ENCODE measurements at places on chromosomes 13 and 19.
A peak's percentile ranks its signal among the peaks of the same experiment; 100 is the strongest.

GRCh38 chr13:21595546-21595822, 8.5 kb downstream of the MICU2 start:
- no peak for DNase-seq

DNA sequence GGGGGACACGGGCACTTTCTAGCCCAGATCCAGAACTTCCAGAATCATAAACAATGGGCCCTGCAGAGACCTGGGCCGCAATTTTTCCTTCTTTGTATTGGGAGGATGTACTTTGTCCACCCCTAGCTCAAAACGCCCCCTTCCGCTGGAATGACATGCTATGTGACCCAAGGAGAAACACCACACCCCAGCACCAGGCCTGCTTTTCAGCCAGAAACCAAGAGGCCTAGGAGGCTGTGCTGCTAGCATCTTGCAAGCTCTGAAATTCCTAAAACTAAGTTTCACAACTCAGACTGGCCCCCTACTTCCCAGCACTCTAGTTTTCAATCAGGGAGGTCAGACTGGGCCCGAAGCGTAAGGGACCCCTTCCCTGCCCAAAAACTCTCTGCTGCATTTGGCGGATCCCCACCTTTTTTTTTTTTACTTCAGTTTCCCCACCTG, 538 bp downstream of the LSM4 start:
- no peak for DNase-seq

- no peak for DNase-seq
Observed at GRCh38 chr13:62906469-62906868, 1490.8 kb upstream of the PCDH20 start.

GRCh38 chr19:8023371-8023770, 17.9 kb upstream of the ELAVL1 start:
- DNase-seq = no peak

GRCh38 chr13:53197424-53197823, 168.8 kb downstream of the OLFM4 start:
- no peak for DNase-seq

DNA sequence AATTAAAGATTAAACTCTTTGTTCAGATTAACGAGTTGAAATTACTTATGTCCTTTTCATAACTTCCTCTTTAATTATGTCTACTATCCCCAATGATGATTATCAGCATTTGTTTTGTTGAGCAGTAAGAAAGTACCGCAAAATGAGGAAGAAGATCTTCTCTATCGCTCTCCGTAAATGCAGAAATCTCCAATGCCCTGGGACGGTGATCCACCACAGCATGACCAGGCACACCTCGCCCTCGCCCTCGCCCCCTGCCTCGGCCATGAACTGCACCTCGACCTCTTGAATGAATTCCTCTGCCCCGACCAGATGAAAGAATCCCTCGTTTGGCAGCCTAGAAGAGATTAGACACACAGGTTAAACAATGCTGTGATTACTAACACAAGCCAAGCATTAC, 69.1 kb downstream of the RBM26 start:
- no peak for DNase-seq

DNA sequence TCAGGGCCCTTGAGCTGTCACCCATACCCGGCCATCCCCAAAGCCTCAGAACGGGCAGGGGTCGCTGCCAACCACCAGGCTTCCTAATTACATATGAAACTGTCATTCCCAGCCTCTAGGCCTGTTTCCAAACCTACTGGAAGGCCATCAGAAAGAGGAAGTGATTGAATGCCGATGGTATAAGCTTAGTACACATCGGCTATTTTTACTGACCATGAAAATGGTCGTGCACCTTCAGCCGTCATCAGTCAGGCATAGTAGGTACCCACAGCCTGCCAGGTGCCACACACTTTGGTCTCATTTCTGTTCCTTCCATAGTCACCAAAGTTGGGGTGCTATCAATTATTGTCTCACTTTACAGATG, 10.2 kb downstream of the KRI1 start:
- no peak for DNase-seq

DNA sequence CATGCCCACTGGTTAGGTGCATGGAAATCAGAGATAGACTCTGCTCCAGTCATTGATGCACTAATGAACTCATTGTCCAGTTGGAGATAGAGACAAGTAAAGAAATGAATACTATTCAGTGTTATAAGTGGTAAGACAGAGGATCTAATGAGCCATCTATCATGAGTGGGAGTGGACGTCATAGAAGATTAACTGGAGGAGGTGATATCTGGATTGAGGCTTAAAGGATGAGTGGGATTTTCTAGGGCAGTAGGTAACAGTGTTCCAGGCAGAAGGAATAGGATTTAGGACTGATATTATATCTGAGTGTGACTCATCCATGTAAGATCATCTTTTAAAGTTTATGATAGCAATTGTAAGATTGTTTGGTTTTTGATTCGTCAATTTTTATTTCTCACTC, 152.2 kb upstream of the CSNK1A1L start:
- no peak for DNase-seq

- DNase-seq = no peak
Observed at GRCh38 chr13:37667702-37668101, 69.1 kb upstream of the POSTN start.

GRCh38 chr19:47280183-47280797, 5.6 kb downstream of the INAFM1 start:
- DNase-seq = peak; percentile 36

DNA sequence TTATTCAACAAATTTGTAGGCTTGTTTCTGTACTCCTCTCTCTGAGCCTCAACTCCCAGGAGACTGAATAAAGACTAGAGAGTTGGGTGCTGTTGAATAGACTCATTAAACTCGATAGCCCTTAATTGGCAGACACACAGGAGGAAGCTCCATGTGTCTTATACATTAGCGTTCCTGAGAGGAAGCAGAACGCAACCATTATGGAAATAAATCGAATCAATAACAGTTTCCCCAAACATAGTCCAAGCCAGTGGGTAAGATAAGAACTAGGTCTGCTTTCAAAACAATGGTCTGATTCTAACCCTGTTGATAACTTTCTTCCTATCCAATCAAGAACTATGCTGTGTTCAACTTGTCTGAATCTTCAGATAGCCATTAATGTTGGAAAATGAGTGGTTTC, 118.1 kb upstream of the FNDC3A start:
- DNase-seq = no peak

DNA sequence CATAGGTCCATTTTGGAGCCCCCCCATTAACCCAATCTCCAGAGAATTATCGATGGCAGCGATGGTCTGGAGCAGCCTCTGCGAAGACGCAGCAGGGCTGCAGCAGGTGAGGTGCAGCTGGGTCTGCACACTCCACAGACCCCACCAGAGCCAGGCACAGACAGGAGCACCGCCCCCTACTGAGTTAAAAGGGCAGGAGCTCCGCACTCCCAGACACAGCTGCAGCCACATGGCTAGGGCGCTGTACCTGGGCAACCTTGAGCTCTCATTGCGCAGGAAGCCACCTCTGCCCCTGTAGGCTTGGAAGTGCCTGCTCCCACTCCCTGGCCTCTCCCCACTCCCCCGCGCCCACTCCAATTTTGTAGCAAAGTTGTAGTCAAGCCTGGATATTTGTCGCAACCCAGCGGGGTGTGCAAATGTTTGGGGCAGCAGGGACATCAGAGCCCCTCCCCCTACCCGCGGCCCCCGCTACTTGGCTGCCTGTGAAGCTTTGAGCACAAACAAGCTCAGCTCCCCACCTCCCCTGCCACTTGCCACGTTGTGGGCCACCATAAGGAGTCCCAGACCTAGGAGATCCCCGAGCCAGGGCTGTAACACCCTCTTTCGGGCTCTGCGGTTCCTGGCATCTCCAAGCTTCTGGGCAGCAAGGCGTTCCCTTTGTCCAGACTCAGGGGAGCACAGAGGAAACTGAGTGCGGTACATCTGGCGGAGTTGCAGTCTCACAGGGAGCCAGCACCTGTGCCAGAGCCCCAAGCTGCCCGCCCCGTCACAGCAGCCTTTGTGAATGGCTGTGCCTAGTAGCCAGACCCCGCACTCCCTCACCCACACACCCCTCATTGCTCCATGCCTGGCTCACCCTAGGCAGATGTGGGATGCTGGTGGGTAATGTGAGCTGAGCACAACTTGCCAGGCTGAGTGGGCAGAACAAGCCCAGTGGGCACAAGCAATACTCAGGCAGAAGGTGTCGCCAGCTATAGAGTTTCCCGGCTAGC, 949.7 kb upstream of the SLITRK1 start:
- DNase-seq = no peak

DNA sequence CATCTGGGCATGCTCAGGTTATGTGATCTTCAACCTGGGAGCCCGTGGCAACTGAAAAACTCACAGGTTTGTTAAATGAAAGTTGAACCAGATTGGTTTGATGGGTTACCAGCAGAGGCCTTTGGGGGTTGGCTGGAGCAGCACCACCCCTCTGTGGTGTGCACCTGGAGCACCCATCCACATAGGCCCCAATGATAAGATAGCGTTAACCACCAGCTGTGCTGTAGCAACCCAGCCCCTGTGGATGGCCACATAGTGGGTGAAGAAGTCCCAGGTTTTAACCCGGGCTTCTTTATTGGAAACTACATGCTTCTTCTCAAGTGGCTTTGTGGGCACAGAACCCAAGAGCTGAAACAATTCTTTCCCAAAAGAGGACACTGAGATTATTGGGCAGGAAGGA, 22.6 kb upstream of the MTIF3 start:
- DNase-seq = no peak

DNA sequence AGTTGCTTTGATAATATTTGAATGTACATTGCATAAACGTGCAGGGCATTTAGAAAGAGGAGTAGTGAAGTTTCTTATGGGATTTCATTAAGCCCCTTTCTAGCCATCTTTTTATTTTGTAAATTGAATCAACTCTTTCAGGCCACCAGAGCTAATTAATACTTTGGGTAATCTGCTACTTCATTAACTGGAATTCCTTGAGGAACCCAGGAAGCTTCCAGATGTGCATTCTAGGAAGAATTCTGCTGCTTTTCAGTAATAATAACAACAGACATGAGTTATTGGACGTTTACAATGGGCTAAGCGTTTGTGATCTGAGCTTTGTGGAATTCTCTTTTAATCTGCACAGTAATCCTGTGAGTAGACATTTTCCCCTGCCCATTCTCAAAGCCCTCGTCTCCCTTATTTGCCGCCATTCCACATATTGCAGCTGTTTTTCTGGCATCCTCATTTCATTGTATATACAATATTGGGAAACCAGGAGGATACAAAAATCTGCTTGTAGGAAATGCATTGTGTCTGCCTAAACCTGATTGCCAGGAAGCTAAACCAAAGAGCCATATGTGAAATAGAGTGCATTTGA, 103.9 kb downstream of the HS6ST3 start:
- DNase-seq = no peak

- no peak for DNase-seq
Observed at GRCh38 chr13:43574605-43575004, 212.2 kb downstream of the ENOX1 start.

- DNase-seq = peak; percentile 77
Observed at GRCh38 chr19:55283548-55284377, at the start of gene BRSK1. Gene BRSK1, plus strand, starts transcription at chr19:55283997. Its CDS starts 446 bp downstream, at chr19:55284443.

GRCh38 chr19:51111606-51112005, 3.4 kb upstream of the CTU1 start:
- DNase-seq = no peak

- DNase-seq = no peak
Observed at GRCh38 chr13:24664726-24665409, 15.3 kb upstream of the ATP12A start.

DNA sequence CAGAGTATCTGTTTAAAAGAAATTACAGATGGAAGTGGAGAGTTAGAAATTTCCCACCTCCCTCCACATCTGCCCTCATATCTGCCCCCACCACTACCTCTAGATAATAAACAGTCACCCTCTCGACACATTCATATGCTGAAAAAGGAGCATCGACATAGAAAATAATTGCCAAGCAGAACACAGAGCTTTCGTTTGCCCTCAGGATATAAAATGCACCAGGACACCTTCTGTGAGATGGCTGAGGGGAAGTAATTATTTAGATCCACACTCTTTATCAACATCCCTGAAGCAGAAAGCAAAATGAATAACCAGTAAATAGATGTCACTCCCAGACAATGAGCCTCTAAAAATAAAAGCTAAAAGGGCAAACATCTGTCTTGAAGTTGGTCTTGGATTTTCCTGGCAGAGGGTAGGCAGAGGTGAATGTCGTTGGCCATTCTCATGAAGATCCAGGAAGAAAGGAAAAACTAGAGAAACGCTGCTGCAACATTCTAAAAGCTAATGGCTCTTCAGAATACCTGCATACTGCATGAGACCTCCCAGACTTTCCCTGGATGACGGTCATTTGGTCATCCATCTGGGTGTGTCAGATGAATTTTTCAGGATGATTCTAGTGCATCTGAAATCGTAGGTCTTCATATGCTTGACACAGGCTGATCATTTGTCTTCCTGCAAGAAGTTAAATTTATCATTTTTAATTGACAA, 527.5 kb downstream of the RFC3 start:
- DNase-seq = no peak

DNA sequence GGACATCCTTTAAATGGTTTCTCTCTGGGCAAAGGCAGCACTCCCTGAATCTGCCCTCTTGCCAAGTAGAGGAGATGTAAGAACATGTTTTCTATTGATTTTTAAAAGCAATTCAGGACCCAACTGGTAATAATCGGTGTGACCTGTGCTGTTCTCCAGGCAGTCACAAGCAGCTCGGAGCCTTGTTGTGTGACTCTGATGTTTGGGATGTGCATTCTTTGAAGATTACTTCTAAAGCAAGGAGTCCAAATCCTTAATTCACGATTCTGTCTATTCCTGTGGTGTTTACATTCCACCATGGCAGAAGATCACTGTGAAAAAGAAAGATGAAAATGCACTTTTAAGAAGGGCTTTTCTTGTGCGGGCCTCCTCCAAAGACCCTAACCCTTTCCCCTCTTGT, 122.3 kb upstream of the ZNF536 start:
- no peak for DNase-seq

- no peak for DNase-seq
Observed at GRCh38 chr19:1432507-1432887, 5.7 kb upstream of the RPS15 start.

GRCh38 chr13:44718467-44718866, 142.3 kb upstream of the TSC22D1 start:
- no peak for DNase-seq

- no peak for DNase-seq
Observed at GRCh38 chr19:53518121-53518520, 19.8 kb upstream of the ZNF331 start.

- no peak for DNase-seq
Observed at GRCh38 chr13:105513448-105513847, 1022.0 kb downstream of the EFNB2 start.

- DNase-seq = no peak
Observed at GRCh38 chr19:14004619-14005348, 1.3 kb downstream of the RFX1 start.

DNA sequence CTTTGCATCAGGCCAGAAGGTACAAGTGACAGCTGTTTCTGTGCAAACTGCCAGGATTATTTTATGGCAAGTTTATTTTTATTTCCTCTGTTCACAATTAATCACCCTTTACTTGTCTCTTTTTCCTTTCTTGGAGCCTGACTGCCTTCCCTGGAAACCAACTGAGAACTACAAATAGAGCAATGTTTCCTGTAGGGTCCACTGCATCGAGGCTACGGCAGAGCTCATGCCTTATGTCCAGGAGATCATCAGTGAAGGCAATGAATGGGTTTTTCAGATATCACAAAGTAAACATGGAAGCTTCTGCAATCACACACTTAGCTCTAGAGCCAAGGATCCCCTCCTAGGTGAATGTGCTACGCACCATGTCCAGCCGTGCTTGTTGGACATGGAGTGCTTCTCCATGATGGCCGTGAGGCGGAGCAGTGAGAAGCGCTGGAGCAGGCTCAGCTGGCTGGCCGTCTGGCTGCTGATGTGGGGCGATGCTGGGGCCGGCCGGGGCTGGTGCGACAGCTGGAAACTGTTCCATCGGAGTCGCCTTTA, 110.9 kb downstream of the KL start:
- no peak for DNase-seq

- no peak for DNase-seq
Observed at GRCh38 chr19:10454267-10454666, 33.9 kb downstream of the PDE4A start.

GRCh38 chr19:29054886-29055675, 157.9 kb downstream of the UQCRFS1 start:
- DNase-seq = no peak

All from uterus (tissue), 4 donors.